ENCODE measurements at places on chromosomes 12 and 14.

DNA sequence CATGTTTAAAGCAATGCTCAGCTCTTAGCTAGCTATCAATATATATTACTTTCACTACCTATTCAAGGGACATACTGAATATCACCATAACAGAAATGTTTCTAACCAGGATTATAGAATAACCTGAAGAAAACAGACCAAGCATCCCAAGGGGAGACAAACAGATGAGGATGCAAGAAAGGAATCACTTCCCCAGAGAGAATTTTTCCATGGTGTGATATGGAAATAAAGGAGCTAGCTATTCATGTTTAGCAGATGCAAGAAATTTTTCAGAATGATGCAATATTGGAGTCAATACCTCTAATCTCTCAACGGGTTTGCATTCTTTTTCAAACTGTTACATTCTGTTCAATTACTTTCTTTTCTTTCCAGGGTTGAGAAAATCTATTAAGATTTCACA lies 538.9 kb upstream of the FLRT2 start:
- no peak for DNase-seq

DNA sequence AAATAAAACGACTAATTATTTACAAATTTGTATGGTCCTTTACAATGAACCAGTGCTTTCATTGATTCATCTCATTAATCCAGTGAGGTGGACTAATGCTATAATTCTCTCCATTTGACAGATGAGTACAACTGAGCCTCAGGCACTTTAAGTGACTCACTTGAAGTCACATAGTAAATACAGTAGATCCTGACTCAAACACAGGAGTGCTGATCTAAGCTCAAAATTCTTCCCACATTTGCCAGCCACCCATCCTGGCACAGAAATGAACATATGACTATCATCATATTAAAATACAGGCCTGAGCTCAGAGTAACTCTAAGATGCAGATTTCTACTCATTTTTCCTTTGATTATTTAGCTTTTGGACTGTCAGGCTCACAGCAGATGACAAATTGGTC lies 30.6 kb downstream of the SLC16A7 start:
- no peak for DNase-seq

- no peak for DNase-seq
These were observed 2.8 kb downstream of the NUDT14 start for GRCh38 chr14:105178069-105178867.

GRCh38 chr12:54625598-54625997 lies 9.1 kb downstream of the LACRT start:
- DNase-seq = no peak

GRCh38 chr14:75831455-75831854 lies 150.3 kb downstream of the TGFB3 start:
- no peak for DNase-seq

DNA sequence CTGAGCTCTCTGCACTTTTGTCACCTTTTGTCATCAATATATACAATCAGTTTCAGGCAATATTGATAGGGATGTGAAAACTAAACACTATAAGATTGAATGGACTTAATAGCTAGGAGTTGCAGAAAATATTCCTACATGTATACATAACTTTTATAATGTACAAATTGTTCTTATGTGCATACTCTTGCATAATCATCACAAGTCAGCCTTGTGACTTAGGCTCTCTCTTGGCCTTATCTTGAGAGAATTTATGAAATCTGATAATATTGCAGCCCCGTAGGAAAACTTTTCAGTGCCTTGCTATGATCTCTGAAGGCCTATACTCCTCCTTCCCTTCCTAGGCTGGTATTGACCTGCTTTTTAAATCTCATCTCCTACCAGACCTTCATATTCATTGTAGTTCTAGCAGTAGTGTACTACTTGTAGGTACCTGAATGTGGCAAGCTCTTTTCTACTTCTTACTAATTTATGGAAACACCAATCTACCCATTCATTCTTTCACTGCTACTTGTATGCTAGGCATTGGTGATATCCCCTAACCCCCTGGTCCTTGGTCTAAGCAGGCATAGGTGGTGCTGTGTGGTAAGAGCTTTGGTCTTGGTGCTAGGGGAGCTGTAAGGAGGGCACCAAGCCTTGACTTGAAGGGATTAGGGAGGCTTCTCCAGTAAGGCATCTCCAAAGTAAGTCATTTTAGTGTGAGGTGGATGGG lies 100.0 kb downstream of the PRKCH start:
- no peak for DNase-seq

DNA sequence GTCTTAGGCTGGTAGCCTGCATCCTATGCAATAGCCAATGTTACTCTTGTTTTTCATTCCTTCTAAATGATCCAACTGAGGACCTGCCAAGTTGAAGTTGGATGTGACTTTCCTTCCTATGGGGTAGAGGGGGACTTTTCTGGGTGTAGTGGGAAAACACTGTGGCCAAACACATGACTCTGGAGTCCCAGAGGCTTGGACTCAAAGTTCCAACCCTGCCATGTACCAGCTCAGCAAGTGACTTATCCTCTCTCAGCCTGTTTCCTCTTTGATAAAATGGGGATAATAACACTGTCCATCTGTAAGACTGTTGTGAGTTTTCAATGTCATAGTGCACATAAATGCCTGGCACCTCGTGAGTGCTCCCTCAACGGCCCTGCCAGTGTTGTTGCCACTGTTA lies 97.0 kb downstream of the ZFP36L1 start:
- DNase-seq = no peak

DNA sequence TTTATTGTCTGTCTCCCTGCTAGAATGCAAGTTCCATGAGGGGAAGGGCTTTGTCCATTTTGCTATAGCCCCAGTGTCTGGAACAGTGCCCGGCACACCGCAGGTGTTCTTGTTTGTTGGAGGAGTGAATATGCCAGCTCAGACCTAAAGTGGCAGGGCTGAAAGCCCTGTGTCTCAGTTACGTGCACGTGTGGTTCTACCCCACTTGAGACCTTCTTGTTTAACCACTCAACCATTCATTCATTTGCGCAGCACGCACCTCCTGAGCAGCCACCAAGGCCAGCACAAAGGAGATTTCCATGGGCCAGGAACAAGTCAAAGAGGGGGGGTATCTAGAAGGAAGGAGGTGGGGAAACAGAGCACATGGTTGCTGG lies 338.0 kb upstream of the FKBP4 start:
- DNase-seq = no peak

DNA sequence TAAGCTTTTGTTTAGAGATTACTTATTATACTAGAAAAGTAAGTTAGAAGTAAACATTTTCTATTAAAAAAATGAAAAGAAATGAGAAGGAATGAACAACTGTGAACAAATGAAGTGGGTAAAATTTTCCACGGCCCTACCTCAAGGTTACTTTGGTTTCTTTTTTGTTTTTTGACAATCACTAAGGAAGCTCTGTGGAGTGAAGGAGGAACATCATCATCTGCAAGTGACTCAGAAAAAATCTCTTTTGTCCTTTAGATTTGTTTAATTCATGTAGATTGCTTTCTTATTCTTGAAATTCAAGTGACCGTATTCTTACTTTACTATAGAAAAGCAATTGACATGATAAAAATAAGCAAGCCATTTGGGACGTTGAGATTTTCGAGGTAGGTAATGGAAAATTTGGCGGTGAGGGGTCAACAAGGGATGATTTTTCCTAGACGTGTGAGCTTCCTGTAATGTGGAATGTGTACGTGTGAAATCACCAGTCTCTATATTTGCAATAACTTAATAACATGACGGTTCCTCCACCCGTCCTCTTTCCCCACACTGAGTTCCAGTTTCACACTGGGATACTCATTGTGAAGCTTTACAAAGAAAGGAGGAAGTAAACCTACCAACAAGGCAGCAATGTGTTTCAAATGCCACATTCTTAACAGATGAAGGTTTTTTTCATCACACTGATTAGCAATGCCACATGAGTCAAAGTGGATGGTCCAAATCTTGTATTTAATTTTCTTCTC lies 62.3 kb upstream of the EGLN3 start:
- no peak for DNase-seq

- no peak for DNase-seq
These were observed 452.7 kb upstream of the PDE3A start for GRCh38 chr12:19915392-19916195.

DNA sequence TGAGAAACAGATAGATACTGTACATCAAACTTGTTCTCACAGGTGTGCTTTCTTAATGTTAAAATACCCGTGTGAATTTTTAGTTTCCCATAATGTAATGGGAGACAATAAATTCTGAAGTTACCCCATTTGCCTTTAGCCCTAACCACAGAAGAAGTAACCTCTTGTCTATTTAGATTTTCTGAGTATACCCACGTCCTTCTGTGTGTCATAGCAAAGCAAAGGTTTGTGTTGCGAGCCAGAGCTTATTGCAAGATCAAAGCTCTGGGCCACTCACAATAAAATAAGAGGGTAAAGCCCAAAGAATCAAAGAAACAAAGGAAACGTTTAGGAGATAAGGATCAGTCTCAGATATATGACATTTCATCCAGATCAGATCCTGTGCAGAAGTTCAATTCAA lies 73.9 kb downstream of the BMP4 start:
- DNase-seq = no peak

GRCh38 chr12:67714648-67715047 lies 66.1 kb downstream of the DYRK2 start:
- DNase-seq = no peak

DNA sequence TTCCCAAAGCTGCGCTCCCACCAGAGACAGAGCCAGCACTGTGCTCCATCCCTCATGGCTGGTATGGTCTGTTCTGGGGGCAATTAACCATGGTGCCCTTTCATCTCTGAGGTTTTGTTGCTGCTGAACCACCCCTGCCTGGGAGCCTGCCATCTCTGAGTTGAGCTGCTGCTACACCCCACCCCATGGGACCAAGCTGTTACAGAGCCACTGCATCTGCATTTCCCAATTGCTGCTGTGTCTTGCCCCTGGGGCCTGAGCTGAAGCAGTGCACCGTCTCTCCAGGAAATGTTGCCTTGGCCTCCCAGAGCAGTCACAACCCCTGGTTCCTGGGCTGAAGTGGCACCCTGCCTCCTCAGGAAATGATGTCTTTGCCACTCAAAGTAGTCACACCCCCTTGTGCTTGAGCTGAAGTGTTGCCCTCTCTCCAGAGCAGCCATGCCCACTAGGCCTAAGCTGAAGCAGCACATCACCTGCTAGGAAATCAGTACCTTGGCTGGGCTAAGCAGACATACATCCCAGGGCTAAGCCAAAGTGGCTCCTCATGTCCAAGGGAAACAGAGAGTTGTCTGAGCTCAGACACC lies 140.3 kb downstream of the RERGL start:
- no peak for DNase-seq
